8988T (cell line): ENCODE measurements at places on chromosomes 16 and 17.

GRCh38 chr17:78125138-78125913 is 3.2 kb downstream of the TMC6 start:
- no peak for DNase-seq

DNA sequence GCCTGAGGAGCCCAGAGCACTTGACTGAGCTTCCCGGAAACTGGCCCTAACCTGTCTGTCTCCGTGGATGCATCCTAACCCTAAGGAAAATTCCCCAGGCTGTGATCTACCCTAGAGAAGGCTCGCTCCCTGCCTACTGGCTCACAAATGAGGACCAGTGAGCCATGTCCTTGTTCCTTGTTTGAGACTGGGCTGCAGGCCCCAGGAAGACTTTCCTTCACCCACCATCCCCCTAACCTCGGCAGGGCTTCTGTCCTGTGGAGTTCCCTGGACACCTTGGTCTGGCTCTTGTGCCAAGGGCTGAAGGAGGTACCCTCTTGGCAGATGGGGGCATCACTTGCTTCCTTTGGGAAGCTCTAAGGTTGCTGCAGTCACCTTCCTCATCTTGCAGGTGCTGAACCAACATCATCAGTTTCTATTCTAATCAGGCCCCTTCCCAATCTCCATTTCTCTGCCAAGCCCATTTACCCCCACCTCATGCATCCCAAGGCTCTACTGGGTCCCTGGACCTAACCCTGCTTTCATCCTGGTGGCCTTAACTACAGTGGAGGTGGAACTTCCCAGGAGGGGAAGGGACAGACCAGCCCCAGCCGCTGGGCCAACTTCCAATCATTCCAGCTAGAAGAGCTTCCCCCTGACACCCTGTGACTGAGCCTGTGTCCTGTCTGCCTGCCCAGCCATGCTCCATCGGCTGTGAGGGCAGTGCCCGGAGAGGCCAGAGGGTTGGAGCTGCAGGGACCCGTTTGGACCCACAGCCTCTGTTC is 12.4 kb downstream of the RNF40 start:
- DNase-seq, result no peak

DNA sequence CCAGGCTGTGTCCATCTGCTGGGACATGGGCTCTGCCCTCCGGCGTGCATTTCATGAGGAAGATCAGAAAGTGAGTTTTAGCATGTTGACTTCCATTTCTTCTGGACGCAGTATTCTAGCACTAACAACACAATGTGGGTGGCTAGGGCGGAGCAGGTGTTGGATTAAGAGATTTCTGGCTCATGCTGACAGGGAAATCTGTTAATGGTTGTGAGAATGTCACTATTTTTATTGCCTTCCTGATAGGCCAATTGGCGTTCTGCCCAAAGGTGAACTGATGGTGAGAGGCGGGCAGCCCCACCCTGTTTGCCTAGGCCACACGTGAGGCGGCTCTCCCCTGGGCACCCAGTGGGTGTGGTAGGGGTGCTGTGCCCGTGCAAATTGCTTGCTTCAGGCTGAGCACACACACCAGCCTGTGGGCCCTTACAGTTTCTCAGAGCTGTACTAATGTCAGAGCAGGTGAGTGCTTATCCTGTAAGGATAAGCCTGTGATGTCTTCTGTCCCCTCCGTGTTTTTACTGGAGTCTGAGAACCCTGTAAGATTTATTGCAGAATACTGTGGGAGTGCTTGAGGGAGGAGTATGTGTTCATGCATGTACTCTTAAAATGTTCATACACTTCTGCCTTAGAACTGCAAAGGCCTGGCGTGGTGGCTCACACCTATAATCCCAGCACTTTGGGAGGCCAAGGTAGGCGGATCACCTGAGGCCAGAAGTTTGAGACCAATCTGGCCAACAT is 30.9 kb downstream of the PGS1 start:
- no peak for DNase-seq

DNA sequence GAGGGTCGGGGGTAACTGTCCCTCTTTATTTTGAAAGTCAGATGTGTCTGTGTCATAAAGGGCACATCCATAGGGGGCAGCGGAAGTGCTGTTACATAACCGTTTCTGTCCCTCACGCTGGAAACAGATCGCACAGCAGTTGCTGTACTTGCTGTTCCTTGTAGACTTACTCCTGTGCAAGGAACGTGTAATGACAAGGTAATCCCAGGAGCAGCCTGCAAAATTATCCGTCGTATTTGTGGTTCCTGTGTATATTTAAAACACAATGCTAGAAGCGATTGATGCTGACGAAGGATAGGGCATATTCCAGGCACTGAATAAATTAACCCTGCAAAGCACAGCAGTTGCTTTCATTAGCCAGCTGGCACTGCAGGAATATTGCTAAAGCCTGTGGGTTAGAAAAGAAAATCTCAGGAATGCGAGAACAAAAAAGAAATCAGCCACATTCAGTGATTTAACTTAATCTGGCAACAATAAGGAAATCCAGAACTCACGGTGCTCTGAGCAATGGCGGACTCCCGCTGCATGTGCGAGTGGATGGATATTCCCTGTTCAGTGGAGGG is 76.2 kb downstream of the SPECC1 start:
- no peak for DNase-seq

DNA sequence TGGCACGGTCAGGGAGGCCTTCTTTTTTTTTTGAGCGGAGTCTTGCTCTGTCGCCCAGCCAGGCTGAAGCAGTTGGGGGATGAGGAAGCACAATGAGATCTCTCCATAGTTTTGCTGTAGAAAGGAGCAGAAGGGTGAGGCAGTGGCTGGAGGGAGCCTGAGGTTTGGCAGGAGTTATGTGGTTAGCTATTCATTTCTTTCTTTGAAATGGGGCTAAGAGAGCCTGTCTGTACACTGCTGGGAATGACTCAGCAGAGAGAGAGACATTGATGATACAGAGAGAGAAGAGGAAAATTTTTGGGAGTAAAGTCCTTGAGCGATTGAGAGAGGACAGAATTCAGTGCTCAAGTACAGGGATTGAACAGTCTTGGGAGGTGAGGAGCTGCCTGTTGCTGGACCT is 22.1 kb downstream of the NOS2 start:
- DNase-seq, result no peak

GRCh38 chr16:3541527-3542155 is 35.6 kb downstream of the NLRC3 start:
- DNase-seq, result no peak

DNA sequence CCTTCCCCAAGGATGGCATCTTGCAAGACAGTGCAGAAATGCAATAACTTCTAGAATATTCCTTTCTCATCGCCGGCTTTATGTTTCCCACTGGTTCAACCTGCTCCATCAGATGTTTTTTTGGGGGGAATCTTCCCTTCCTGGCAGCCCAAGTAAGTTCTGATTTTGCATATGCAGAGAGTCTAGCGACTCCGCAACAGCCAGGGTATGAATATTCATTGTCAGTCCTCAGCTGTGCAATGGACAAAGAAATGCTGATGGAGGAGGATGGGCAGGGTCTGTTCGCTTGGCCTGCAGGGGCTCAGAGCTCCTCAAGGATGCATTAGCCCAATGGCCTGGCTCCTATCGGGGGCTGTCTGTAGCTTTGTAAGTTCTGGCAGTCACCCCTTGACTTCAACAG is 358.8 kb upstream of the CCL2 start:
- DNase-seq, result no peak

GRCh38 chr17:17849147-17849820 is 12.5 kb upstream of the SREBF1 start:
- DNase-seq, result no peak

DNA sequence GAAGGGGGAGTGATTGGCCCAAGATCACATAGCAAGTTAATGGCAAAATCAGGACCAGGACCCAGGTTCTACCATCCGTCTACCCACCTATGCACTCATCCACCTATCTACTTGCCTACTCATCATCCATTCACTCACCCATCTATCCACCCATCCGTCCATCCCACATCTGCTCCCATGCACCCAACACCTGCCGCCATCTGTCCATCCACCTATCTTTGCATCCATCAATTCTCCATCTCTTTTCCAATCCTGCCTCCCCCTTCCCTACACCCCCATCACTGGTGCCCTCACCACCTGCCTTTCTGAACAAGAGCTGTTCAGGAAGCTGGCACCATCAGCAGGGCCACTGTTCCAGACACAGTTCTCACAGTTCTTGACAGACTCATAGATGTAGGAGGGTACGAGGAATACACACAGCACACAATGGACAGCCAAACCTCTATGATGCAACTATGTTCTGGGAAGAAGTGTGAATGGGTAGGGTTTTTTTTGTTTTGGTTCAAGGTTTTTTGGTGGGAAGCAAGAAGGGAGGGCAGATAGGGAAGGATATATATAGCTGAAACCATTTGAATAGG is 4.5 kb downstream of the SAMD14 start:
- DNase-seq, result no peak

GRCh38 chr16:79264237-79265109 is 336.1 kb downstream of the MAF start:
- DNase-seq, result no peak

GRCh38 chr16:22323173-22323958 is 26.2 kb downstream of the POLR3E start:
- DNase-seq, result no peak

DNA sequence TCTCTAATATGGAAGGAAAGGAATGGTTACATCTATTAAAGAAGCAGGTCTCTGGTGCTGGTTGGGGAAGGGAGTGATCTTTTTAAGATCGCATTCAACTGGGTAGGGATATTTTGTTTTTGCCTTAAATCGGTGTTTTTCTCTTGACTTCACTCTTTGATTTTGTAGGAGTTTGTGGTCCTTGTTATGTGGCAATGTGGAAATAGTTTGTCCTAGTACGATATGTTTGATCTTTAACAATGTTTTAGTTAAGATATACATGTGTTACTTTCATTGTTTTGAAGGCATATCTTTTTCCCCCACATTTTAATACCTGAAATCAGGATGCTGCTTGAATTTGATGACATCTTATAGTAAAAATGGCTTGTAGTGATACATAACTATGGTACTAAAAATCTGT is 8.7 kb downstream of the GGNBP2 start:
- no peak for DNase-seq

- peak; percentile 46 for DNase-seq
These were observed at the start of gene PPL for GRCh38 chr16:4936991-4937781. PPL (minus strand) TSS chr16:4937148; CDS start chr16:4937045, 103 bp downstream.

DNA sequence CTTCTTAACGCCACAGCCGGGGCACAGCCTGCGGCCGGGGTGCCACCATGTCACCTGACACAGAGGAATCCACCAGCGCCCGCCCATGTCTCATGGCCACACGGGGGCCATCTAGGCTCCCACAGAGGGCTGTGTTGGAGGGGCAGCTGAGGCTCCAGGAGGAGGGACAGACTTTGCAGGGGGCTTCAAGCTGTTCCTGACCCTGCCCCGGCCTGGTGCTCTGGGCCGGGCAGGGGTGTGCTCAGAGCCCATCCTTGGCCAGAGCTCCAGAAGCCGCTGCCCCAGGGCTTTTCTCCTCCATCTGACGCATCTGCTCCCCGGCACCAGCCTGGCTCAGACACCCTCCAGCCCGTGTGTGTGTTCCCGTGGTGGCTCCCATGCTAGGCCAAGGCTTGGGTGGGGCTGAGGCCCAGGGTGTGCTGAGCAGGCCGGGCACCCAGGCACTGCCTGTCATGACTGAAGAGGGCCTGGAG is 7.8 kb upstream of the SLC38A10 start:
- DNase-seq, result no peak

DNA sequence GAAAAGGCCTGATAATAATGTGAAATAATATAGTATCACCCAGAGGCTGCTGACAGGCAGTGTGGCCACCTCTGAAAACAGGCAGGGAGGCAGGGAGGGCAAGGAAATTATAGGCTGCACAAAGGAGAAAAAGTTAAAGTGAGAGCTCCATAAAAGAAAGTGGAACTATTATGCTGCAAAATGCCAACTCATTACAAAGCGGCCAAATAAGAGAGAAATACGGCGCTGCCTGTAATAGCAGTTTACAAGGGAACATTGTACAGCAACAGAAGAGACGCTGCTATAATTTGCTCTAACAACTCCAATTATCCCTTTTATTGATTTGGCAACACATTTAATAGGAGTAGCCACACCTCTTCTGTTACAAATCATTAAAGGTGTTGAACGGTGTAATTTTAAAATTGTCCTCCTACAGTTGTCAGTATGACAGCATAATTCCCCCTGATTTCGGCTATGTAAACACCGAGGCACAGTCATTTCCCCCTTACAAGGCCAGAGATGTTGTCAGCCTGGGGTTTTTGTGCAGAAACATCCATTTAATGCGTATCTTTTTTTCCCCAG is 120.3 kb downstream of the MRM1 start:
- DNase-seq, result no peak

GRCh38 chr17:50440172-50440837 is 14.3 kb downstream of the ACSF2 start:
- DNase-seq, result no peak

DNA sequence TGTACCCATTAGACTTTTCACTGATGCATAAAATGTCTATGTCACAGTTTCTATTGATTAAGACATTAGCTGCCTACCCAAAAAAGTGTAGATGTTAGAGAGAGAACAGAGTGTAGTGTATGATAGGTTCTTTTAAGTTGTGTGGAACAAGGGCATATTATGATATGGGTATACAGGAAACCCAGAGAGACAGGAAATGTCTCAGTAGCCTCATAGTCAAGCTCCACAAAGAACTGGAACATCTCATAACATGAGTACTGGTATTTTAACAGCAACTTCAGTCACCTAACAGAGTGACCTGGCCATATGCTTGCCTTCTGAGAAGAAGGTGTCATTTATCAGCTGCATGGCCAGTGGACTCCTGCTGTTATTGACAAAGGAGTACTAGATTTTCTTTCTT is 128.1 kb downstream of the RGS9 start:
- no peak for DNase-seq

DNA sequence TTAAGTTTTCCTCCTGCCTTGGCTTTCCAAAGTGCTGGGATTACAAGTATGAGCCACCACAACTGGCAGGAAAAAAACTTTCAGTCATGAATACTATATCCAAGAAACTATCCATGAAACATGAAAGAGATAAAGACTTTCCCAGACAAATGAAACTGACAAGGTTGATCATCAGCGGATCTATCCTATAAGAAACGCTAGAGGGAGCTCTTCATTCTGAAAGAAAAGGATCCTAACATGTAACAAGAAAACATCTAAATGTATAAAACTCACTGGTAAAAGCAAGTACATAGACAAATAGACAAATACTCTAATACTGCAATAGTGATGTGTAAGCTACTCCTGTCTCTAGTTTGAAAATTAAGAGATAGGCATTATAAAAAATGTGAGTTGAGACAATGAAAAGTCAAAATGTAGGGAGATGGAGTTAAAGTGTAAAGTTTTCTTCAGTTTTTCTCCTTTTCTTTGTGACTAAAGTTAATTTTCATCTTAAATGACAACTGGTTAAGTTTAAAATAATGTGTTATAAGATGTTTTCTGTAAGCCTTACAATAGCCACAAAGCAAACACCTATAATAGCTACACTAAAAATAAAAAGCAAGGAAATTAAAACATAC is 79.6 kb upstream of the TEKT1 start:
- DNase-seq, result no peak

DNA sequence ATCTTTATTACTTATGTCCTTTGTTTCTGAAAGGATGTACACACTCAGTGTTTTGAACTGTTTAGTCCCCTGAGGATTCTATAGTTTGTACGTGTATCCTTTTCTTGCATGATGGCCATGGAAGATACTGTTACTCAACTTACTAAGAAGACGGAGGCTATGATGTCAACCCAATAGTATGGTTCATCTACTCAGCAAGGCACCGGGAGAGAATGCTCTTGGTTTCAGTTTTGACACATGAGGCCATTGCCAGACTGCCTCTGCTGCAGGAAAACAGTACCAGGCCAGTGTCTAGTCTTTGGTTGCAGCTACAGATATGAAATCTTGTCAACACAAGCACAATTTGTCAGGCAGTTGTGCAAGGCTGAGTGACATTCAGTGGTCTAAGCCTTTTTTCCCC is 134.5 kb downstream of the MRTFB start:
- no peak for DNase-seq

GRCh38 chr17:76296186-76296585 is 11.9 kb downstream of the QRICH2 start:
- no peak for DNase-seq
